Left lobe of liver (tissue), 2 donors: ENCODE measurements at places on chromosomes 5 and 9. TPM values are rescaled to one million over a fixed set of nuclear protein-coding genes. Genes with fewer than 3 reads are reported as not detected.

FUT7 gene
- total RNA-seq = 0.08 TPM

PIP5K1B gene
- total RNA-seq = 0.30 TPM

CNTFR gene
- 13.0 TPM for total RNA-seq

ZNF354C gene
- total RNA-seq = 1.3 TPM

SH3RF2 gene
- total RNA-seq = 18.0 TPM

FCN2 gene
- total RNA-seq = 95.7 TPM

PCDHA1 gene
- total RNA-seq = not detected

ADAMTS2 gene
- total RNA-seq = 11.9 TPM

DNAI1 gene
- not detected for total RNA-seq

GPX8 gene
- total RNA-seq = 0.86 TPM

ZMAT2 gene
- 18.0 TPM for total RNA-seq

GTF2H2C gene
- total RNA-seq = 10.8 TPM

PDGFRB gene
- total RNA-seq = 12.8 TPM

PHF24 gene
- not detected for total RNA-seq

SRA1 gene
- 19.5 TPM for total RNA-seq

VCAN gene
- total RNA-seq = 2.3 TPM

CMYA5 gene
- total RNA-seq = 1.3 TPM

PHYKPL gene
- total RNA-seq = 74.1 TPM

SLC26A2 gene
- total RNA-seq = 1.3 TPM

TLE1 gene
- total RNA-seq = 36.6 TPM

SOHLH1 gene
- total RNA-seq = not detected

DAB2IP gene
- 27.3 TPM for total RNA-seq

SCAMP1 gene
- 11.3 TPM for total RNA-seq

RGS3 gene
- 19.5 TPM for total RNA-seq

CRHBP gene
- 26.4 TPM for total RNA-seq

PGM5 gene
- 2.9 TPM for total RNA-seq

ABL1 gene
- 27.1 TPM for total RNA-seq

C9 gene
- total RNA-seq = 1,159 TPM

C1QTNF2 gene
- not detected for total RNA-seq

C5orf52 gene
- total RNA-seq = not detected

TMEM250 gene
- 18.2 TPM for total RNA-seq

ANKRD34B gene
- total RNA-seq = not detected

CNTLN gene
- total RNA-seq = 8.5 TPM

GFPT2 gene
- 0.78 TPM for total RNA-seq

CER1 gene
- total RNA-seq = not detected

FOXI1 gene
- not detected for total RNA-seq

CCL21 gene
- total RNA-seq = 1.7 TPM

ANAPC2 gene
- 35.5 TPM for total RNA-seq

ELOVL7 gene
- total RNA-seq = 0.60 TPM

PCDHB7 gene
- 0.25 TPM for total RNA-seq

ITK gene
- total RNA-seq = 0.70 TPM

SNX30 gene
- 6.0 TPM for total RNA-seq

KCNN2 gene
- 16.2 TPM for total RNA-seq
